ENCODE measurements at places on chromosomes 12 and 14.

DNA sequence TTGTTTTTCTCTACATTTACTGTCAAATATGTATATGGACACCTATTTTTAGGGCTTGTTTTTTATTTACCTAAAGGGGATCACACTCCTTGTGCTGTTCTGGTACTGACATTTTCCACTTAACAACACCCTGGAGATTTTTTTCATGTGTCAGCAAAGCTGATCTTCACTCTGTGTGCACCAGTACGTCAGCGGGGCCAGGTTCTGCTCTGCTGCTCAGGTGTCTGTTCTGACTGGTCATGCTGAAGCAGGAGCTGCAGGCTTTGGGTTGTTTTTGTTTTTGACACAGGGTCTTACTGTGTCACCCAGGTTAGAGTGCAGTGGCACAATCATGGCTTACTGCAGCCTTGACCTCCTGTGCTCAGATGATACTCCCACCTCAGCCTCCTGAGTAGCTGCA is 81.9 kb upstream of the CCND2 start:
- no peak for DNase-seq

DNA sequence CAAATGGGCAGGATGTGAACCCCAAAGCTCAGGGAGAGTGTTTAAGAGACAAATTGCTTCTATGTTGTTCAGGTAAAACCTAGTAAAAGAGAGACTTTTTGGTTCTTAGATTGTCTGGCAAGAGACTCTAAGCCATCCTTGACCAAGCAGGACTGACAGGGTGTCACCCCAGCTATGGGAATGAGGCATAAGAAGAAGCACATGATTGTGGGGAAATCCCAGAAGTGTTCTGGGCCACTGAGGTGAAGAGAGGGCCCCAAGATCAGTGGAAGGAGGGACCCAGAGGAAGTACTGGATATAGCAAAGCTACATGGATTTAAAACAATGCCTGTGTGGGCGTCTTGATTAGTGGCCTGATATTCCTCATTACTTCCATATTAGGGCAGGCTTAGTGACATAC is 99.0 kb downstream of the SAMD4A start:
- DNase-seq, result no peak

DNA sequence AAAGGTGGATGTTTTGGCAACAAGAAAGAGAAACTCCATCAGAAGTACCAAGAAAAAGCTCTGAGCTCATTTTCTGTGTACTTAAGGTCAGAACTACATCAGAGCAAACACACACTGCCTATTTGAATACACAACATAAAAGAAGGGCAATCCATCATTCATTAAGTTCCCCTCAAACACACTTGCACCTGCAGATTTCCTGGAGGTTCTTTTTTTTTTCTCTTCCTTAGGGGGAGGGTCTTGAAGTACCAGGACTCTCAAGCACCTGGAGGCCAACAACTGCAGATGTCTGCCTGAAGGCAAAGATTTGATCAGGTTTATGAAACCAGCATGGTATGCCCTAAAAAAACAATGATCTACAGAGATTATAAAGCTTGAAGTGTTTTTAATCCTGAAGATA is 26.1 kb upstream of the PTHLH start:
- DNase-seq, result no peak

- no peak for DNase-seq
These were observed 170.9 kb downstream of the SEC23A start for GRCh38 chr14:38931969-38932652.

- no peak for DNase-seq
These were observed 15.8 kb downstream of the VDR start for GRCh38 chr12:47889040-47889439.

DNA sequence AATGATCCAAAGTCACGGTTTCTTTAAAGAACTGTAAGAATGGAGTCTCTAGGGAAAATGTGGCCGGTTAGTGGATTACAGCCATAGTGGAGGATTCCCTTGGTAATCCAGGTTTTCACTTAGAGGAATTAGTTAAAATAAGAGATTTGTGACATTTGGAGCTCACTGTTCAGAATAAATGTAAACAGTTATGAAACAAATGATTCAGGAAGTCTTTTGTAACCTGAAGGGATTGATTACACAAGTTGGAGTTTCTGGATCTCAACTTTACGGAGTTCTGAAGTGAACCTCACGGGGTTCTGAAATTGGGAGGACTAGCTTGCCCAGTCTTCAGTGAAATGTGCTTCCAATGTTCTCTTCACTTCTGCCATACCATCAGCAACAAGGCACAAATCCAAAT is 234.4 kb upstream of the FKBP4 start:
- no peak for DNase-seq

DNA sequence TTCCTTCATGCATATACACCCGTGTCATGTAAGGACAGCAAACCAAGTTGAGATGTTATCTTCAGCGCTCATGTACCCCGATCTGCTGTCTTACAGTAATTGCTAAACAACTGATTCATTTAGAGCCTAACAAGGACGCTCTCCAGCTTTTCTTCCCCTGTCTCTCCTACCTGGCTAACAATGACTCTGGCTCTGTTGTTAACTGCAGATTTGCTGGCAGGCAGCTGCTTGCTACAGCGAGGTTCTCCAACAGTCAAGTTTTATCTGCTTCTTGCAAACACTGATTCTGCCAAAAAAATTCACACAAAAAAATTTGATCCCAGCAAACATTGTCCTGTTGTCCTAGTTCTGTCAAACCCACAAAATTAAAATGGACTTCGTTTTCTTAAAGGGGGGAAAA is 101.6 kb downstream of the OTX2 start:
- no peak for DNase-seq

- DNase-seq, result no peak
These were observed 11.3 kb downstream of the CS start for GRCh38 chr12:56288705-56289387.

DNA sequence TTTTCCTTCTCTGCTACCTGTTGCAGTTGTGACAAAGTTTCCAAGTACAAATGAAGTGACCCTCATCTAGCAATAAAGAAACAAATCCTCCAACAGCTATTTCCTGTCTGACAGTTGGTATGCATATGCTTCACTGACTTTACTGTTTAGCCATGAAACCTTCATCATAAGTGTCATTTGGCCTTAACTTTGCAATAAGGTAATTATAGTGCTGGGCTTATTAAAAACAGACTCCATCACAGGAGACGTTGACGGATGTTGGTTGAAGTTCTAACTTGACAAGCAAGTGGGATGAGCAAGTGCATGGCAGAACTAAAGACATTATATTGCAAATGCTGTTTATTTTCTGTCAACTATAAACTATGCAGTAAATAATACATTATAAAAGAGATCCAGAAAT is 425.2 kb downstream of the RPS29 start:
- no peak for DNase-seq

- DNase-seq, result no peak
These were observed 12.5 kb downstream of the AVPR1A start for GRCh38 chr12:63138488-63138887.

DNA sequence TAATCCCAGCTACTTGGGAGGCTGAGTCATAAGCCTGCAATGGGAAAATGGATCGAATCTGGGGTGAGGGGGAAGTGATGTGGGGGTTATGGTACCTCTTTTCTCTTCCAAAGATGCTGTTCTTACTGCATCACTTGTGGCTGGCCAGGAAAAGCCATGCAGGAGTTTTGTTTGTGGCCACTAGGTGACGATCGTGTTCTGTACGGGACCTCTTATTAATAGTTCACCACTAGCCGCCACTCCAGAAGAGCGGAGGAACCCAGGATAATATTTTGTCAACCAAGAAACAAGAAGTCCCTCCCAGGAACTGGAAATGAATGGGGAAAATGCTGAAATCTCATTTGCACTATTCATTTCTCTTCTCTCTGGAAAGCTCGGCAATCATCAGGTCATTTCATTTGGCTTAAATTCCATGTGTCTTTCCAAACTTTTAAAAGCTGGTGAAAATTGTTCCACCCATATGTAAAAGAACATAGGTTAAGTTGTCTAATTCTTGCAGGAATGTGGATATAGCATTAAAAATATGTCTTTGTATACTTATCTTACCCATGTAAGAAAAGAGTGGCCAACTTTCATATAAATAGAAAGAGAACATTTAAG is 8.9 kb downstream of the GPR65 start:
- DNase-seq, result peak; percentile 67

DNA sequence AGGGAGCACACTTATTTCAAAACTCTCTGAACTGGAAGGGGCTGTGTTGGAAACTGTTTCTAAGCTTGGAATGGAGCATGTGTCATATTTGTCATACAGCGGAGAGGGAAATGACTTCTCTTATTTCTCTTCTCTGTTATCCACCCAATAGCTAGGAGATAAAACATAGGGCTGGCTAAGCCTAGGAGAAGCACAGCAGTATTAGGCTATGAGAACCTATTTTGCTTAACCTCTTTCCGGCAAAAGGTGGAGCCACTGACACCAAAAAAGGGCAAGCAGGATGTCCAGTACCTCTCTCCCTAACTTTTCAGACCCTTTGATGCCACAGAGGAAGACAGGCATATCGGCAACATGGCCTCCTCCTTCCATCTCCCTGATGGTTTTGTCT is 148.3 kb downstream of the CRADD start:
- no peak for DNase-seq

- peak; percentile 87 for DNase-seq
These were observed 10.6 kb downstream of the RARG start for GRCh38 chr12:53221203-53222080.

GRCh38 chr14:20295067-20295466 is 10.7 kb downstream of the TTC5 start:
- DNase-seq, result no peak

DNA sequence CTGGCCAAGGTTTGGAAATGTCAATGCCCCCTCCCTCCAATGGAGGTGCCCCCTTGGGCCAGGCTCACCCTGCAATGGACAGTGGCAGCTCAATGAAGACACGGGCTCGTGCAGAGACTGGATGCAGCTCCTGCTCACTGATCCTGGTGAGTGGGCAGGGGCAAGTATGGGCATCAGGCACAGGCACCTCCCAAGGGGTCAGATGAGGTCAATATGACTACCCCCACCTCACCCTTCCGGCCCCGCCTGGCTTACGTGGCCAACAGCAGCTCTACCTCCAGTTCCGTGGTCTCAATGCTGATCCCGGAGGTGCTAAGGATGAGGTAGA is 13.6 kb downstream of the ITGA7 start:
- DNase-seq, result peak; percentile 11

- DNase-seq, result no peak
These were observed 87.0 kb downstream of the SEC23A start for GRCh38 chr14:39015964-39016577.

DNA sequence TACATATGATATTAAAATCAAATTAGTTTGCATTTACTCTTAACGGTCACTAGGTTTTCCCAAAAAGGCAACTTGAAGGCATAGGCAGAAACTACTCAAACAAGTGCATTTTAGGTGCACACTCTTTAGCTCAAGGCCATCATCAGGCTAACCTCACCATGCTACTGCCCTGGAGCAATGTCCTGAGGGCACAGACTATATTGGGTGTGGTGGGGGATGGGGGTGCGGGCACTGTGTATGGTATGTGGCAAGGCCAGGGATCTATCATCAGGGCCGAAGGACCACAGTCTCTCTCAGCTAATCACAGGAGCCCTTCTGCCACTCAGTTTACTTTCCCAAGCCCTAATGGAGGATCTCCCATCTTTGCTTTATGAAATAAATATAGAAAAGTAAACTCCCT is 51.9 kb downstream of the SH2B3 start:
- no peak for DNase-seq

- peak; percentile 70 for DNase-seq
These were observed 414.9 kb downstream of the APAF1 start for GRCh38 chr12:99059824-99060511.

DNA sequence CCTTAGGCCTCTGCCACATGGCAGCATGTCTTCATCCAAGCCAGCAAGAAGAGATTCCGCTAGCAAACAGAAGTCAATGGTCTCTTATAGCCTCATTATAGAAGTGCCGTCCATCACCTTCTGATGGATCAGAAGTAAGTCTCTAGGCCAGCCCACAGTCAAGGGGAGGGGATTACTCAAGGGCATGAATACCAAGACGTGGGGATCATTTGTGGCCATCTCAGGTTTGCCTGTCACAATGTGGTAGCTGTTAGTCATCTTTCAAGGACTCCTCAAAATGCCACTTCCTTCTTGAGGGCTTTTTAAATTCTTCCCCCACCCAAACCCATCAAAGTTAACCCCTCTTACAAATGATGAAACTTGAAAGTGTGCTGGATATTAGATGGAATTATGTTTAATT is 8.1 kb upstream of the ADCY6 start:
- DNase-seq, result no peak

- DNase-seq, result no peak
These were observed 42.1 kb upstream of the TESC start for GRCh38 chr12:117141097-117141898.

DNA sequence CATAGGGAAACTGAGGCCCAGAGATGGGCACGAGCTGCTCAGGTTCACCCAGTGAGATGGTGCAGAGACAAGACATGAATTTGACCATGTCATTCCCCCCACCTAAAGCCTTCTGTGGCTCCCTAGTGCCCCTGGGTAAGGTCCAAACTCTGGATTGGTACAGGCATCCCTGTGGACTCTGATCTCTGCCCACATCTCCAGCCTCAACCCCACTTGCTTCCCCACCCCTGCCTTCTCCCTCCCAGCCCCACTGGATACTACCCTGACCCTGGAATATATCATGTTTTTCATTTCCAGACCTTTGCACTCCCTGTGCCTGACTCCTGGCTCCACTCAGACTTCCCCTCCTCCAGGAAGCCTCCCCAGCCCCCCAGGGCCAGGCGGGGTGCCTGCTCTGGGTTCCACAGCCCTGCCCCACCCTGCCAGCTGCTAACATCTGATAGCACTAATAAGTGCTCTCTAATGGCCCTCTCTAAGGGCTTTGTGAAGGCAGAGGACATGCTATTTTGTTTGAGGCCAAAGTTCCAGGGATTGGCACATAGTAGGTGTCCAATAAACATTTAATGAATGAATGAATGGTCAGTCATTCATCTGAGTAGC is 1.1 kb upstream of the SDSL start:
- no peak for DNase-seq

DNA sequence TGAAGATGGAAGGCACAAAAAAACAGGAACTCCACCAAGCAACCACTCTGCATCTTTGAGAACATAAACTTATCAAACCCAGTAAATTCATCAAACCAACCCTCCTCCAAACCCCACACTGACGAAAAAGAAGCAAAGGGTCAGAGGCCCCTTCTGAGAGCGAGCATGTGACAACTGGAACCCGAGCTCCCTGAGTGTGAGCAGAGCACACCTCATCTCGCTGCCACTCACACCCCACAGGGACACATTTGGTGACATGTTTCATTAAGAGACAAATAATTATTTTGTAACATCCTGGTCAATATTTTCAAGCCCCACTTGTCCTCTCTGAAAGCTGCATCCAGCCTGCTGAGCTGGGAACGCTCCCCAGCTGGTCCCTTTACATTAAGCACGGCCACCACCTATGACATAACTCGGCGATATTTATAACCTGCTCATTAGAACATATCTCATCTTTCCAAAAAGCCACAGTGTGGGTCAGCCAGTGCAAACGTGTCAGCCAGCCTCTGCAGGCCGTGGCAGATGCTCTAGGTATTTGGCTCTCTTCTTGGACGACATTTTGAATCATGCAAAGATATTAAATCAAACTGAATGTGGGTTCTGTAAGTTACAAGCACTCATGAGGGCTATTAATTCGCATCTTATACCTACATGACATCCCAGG is 120.1 kb downstream of the TTC7B start:
- no peak for DNase-seq

GRCh38 chr12:71626098-71626497 is 37.5 kb downstream of the ZFC3H1 start:
- DNase-seq, result no peak

GRCh38 chr12:19260135-19260534 is 130.6 kb downstream of the PLEKHA5 start:
- no peak for DNase-seq
